Epithelial cell of proximal tubule (primary cell): ENCODE measurements at places on chromosomes 3 and 15.

- DNase-seq = no peak
These were observed 16.1 kb downstream of the MINDY4B start for GRCh38 chr3:150889106-150889505.

DNA sequence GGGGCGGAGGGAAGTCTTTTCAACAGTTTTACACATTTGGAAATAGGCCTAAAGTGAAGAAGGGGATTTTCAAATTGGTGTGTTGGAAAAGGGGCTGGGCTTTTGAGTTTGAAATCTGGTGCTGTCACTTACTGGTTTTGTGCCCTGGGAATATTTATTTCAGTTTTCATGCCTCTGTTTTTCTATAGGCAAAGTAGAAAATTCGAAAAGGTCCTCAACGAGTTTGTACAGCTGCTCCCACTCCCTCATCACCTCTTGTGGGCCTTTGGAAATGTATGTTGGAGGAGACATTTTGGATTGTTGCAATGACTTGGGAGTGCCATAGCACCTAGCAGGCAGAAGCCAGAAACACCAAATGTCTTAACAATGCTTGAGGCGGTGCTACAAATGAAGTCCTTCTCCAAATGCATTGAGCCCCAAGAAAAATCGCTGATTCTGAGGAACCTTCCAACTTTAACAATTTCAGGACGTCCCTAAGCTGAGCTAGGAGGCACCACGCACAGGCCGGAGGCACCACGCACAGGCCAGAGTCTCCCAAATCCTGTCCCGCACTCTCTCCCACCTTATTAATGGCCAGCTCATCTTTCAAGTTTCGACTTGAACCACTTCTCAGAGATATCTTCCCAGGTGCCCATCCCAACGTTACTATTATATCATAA lies 639 bp upstream of the POLR2M start:
- DNase-seq = no peak

GRCh38 chr3:62370112-62370857 lies 3.1 kb downstream of the FEZF2 start:
- DNase-seq = no peak

- no peak for DNase-seq
These were observed 5.7 kb downstream of the PLEKHO2 start for GRCh38 chr15:64847448-64847847.

DNA sequence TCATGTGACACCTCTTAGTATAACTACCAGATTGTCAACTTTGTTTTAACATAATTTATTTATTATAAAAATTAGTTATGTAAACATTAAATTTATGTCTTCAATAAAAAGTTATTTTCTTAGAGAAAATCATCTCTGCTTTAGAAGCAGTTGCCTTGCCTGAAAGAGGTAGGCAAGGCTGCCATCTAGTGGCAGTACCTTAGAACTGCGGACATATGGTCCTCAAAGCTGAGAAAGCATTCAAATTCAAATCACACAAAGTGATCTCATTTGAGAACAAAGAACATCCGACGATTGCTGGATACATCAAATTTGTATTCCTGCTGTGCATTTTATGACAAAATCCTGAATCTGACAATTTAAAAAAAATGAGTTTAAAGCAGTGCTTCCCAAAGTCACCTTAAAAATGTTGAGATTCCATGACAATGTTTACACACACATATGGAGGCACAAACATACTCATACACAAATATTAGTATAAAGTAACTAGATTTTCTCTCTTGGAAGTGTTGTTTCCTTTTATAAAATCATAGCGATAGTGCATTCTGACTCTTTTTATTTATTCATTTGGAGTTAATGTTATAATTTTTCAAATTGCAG lies 617.4 kb downstream of the CADM2 start:
- DNase-seq = no peak

- DNase-seq = no peak
These were observed 73.2 kb upstream of the SNRPA1 start for GRCh38 chr15:101368086-101368780.

- no peak for DNase-seq
These were observed 140.5 kb downstream of the FNDC3B start for GRCh38 chr3:172179680-172180399.

DNA sequence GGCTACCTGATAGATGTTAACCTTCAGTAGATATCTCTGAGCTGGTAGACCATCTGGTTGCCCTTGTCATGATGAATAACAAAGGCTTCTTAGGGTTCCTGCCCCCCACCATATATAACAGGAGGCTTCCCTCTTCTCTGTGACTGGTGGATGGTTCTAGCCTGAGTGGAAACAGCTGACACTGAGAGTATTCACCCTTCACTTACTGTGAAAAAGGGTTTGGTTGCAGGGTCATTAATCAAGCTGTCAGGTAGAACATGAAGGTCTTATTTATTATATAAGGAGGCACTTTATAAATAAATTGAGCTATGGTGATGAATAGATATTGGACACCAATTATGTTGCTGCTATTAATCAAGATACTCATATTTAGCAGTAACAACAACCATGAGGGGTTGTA lies 58.6 kb downstream of the CACNA2D3 start:
- DNase-seq = no peak

GRCh38 chr15:75712668-75713337 lies at the start of gene CSPG4:
Gene CSPG4, minus strand, starts transcription at chr15:75712848. Its CDS starts 93 bp downstream, at chr15:75712755.
- DNase-seq = no peak

DNA sequence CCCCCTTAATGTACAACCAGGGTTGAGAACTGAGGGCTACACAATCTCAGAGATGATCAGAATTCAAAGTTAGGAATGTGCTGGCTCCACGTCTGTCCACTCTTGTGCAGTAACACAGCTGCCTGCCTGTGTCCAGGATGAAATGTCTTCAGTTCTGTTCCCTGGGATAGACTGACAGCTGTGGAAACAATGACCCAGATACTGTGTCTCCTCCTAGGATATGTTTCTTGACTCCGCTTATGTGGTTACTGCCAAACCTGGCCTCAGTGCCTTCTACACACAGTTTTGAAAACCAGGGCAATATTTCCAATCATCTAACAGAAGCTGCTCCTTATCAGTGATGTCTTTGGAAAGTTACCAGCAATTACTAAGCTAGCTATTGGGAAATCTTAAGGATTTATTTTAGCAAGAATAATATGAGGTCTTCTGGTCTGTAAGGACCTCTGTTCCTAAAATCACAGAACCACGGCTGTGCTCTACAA lies 67.6 kb downstream of the NOX5 start:
- DNase-seq = no peak

DNA sequence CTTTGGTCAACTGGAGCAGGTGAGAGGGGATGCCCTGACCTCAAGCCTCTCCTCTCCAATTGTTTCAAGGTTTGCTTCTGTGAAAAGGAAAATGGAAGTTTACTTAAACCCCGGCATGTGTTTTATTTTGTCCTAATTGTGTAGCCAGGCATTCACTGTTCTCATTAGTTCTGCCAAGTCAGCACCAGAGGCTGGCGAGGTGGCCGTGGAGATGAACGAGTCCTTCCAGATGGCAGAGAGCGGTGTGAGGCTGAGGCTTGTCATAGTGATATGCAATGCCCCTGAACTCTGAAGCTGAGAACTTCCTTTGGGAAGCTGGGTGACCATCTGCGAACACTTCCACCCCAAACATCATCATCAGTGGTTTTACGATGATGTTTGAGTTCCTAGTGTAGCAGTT lies 199.6 kb downstream of the TJP1 start:
- no peak for DNase-seq

- no peak for DNase-seq
These were observed 58.6 kb downstream of the TMOD3 start for GRCh38 chr15:51887887-51888592.

DNA sequence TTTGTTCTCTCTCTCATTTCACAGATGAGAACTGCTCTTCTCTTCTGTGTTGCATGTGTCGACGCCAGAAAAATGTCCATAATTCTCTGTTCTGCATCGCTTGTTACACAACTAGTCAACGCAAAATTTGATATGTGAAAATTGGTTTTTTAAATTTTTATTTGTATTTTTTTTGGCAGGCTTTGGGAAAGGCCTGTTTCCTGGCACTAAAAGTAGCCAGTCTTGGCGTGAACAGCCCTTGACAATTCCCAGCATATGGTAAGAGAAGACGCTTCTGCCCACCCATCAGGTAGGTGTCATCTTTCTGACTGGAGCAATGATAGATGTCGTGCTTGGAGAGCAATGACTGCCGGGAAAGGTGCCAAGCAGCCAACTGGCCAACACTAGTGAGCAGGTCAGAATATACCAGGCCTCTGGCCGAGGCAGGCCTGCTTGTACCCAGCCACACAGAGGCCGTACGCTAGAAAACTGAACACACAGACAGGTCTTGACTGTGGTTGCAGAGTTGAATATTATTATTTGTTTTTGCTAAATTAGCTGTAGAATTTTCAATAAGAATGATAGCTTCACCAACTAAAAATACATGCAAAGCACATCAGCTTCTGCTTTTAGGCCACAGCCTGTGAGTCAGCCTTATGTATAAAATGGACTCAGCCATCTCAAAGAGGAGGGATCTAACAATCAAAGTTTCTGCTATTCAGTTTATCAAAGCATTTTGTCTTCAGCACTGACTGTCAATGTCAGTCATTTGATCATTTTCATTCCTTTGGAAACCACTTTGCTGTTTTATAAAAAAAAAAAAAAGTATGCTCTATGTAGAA lies 837.5 kb downstream of the MCTP2 start:
- DNase-seq = no peak

GRCh38 chr3:149934524-149934923 lies 36.2 kb downstream of the PFN2 start:
- peak; percentile 41 for DNase-seq

- no peak for DNase-seq
These were observed 138.9 kb downstream of the EPHA3 start for GRCh38 chr3:89246326-89246725.

DNA sequence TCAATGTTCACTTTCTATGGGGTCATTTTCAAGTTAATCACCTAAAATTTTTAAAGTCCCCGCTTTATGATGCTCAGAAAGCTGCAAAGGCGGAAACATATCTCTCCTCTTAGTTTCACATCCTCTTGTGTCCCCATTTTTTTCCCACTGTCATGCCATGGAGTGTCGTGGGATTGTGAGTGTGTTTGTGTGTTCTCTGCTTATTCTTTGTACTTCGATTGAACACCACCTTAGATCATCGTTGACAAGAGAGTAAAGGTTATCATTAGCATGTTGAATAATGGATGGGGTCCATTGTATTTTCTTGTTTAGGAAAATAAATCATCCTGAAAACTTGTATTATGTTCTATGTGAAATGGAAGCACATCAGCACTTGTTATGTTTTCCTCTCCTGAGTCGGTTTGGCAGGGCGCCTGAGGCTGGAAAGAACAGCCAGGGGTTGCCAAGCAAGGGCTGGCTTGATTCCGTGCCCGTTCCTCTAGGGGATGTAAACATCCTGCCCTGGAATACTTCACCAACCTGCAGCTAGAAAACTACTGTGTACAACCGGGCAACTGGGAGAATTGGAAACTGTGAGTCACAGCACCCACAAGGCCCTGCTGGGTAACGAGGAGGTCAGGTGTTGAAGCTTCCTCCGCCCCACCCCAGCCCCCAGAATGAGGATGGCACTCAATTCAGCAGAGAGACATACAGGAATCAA lies 67.2 kb downstream of the EIF4E3 start:
- DNase-seq = peak; percentile 64

- DNase-seq = no peak
These were observed 3.3 kb upstream of the IL17RC start for GRCh38 chr3:9913601-9914000.

- no peak for DNase-seq
These were observed 15.7 kb upstream of the LRRC58 start for GRCh38 chr3:120364821-120365220.

DNA sequence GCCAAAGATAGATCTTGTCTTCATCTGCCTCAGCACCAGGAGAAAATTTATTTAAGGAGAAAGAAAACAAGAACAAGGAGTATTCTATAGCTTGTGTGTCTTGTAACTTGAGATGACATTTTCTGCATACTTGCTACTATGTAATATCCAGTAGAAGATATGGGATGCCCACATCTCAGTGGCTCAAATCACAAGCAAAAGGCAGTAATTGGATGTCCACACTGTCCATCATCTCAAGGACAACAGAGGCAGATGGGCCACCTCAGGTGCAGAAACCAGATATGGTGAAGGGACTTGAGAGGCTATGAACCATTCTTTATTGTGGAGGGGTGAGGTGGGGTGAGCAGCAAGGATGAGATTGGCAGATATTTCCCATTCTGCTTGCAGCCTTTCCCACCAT lies 309.0 kb downstream of the GBE1 start:
- DNase-seq = no peak

DNA sequence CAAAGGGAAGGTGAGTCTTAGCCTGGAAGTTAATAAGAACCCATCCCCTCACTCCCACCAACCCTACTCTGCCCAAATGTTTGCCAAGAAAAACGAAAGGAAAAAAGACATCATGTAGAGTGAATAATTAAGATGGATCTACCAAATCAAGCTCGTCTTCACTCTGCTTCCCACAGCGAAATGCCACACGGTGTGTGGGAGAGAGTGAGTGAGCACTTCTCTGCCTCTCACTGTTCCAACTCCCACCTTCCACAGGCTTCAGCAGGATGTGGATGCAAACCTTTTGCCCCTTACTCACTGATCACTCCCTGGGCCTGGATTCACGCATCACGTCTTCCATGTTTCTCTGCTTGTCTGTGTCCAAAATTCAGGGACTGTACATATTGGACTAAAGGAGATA lies 85.4 kb downstream of the WDR76 start:
- DNase-seq = no peak

DNA sequence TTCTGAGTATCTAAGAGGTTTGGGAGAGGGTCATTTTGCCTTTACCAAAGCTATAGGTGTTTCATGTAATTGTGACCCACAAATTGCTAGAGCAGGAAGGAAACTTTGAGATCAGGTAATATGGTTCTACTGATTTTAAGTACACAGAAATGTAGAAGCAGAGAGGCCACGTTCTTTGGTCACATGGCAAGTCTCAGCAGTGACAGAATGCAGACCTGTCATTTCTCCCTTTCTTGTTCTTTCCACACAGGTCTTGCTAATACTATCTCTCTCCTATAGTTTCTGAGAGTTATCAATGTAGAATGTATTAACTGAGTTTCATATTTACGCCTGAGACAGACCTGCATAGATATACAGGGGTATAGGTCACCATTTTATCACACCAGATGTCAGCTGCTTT lies 10.9 kb upstream of the RTP1 start:
- no peak for DNase-seq

DNA sequence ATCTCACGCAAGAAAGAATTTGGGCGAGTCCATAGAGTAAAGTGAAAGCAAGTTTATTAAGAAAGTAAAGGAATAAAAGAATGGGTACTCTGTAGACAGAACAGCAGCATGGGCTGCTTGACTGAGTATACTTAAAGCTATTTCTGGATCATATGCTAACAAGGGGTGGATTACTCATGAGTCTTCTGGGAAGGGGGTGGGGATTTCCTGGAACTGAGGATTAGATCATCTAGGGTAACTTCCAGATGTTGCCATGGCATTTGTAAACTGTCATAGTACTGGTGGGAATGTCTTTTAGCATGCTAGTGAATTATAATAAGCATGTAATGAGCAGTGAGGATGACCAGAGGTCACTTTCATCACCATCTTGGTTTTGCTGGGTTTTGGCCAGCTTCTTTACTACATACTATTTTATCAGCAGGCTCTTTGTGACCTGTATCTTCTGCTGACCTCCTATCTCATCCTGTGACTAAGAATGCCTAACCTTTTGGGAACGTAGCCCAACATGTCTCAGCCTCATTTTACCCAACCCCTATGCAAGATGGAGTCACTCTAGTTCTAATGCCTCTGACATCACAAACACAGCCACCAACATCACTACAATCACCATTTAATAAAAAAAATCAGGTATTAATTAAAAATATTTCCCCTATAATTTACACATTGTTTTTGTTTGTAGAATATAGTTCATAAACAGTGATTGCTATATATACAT lies 890.7 kb upstream of the EPHA6 start:
- DNase-seq = peak; percentile 96

- DNase-seq = no peak
These were observed 4.1 kb downstream of the SPATA12 start for GRCh38 chr3:57064572-57064971.
